ENCODE measurements at places on chromosomes 11 and 22.

DNA sequence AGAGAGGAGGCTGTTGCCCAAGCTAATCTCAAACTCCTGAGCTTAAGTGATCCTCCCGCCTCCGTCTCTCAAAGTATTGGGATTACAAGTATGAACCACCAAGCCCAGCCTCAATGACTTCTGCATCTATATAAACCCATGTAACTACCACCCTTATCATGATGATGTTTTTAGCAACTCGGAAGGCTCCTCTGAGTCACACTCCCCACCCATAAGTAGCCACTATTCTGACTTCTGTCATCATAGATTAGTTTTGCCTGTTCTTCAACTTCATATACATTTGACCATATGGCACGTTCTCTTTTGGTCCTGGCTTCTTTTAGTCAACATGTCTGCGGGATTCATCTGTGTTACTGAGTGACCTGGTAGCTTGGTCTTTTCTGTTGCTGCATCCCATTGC is 6.4 kb upstream of the FOSL1 start:
- H3K36me3 ChIP-seq, result no peaks in the 10 kb centered on the region
- H3K4me3 ChIP-seq, result no peak overlapping the region
- no peak for DNase-seq
- no peak overlapping the region for H3K27ac ChIP-seq

DNA sequence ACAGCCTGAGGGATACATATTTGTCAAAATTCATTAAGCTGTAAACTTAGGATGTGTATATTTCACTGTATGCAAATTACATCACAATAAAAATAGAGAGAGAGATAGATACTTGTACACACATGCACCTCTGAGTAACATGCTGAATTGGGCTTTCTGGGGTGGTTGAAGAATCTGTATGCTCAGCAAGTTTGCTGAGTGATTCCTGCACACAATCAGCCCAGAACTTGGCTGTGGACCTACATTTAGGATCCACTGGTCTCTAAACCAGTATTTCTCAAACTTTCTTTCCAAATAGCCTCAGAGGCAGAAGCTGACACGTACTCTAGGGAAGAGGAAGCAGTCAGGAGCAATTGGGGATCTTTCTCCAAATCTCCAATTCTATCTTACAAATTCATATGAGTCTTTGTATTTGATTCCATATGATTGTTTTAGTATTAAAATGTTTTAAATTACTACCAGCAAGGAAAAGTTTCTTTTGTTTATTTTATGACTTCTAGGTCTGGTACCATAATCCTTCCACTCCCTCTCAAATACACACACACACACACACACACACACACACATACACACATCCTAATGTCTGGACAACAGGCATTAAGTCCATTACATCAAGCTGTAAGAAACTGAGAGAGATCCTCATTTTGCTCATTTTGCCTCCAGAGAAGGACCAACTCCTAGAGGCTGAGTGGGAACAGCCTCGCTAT is 20.0 kb downstream of the SYT13 start:
- H3K4me3 ChIP-seq, result no peak overlapping the region
- H3K27ac ChIP-seq, result no peak overlapping the region
- H3K36me3 ChIP-seq, result no peaks in the 10 kb centered on the region

GRCh38 chr11:12696911-12697581 is 22.8 kb downstream of the TEAD1 start:
- H3K27me3 ChIP-seq, result peaks cover 50% of the 10 kb centered on the region
- H3K27ac ChIP-seq, result no peak overlapping the region
- H3K36me3 ChIP-seq, result no peaks in the 10 kb centered on the region
- no peak overlapping the region for H3K4me3 ChIP-seq
- DNase-seq, result no peak

DNA sequence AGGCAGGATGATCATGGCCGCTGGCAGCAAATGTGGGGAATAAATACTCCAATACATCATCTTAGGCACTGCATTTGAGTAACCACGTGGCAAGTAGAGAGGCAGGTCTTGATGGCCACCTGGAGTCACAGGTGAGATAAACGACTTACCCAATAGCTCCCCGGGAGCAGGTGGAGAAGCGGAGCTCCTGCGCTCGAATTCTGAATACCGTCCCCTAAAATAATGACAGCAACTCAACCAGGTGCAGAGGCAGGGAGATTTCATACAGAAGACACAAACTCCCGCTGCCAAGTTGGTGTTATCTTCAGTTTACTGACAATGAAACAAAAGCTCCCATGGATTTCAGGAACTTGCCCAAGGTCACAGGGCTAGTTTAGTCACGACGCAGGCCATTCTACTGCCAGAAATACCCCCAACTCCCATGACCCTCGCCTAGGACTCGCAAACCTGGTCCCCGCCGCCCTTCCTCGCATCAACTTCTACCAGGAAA is 437 bp downstream of the SLC43A3 start:
- peaks cover 51% of the 10 kb centered on the region for H3K36me3 ChIP-seq
- peak overlapping the region; percentile 91 for H3K27ac ChIP-seq
- H3K27me3 ChIP-seq, result no peaks in the 10 kb centered on the region
- DNase-seq, result no peak

GRCh38 chr11:60500276-60500910 is 7.8 kb downstream of the MS4A12 start:
- no peaks in the 10 kb centered on the region for H3K27me3 ChIP-seq
- H3K4me1 ChIP-seq, result peaks cover 49% of the 10 kb centered on the region
- H3K4me3 ChIP-seq, result no peak overlapping the region
- no peak for DNase-seq
- no peaks in the 10 kb centered on the region for H3K36me3 ChIP-seq
- no peak overlapping the region for H3K27ac ChIP-seq

DNA sequence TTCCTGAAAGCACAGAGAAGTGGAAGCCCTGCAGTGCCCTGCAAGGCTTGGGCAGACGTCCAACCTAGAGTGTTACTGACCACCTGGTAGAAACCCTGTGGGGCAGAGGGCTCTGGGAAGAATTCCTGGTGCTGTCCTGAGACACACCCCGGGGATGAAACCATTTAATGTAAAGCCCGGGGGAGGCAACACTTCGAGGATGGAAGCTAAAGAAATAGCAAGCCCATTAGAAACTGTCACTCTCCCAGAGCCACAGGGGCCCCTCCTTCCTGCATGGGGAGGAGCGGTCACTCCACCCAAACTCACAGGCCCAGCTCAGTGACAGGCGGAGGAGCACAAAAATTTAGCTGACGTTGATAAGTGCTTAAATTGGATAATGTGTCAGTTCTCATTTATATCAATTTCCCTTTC is 57.6 kb downstream of the NRXN2 start:
- H3K27me3 ChIP-seq, result peaks cover 20% of the 10 kb centered on the region
- no peaks in the 10 kb centered on the region for H3K36me3 ChIP-seq
- H3K4me1 ChIP-seq, result no peaks in the 10 kb centered on the region
- H3K4me3 ChIP-seq, result no peak overlapping the region
- no peak for DNase-seq

- H3K27me3 ChIP-seq, result peaks cover 2% of the 10 kb centered on the region
- no peaks in the 10 kb centered on the region for H3K4me1 ChIP-seq
- H3K4me3 ChIP-seq, result no peak overlapping the region
- H3K27ac ChIP-seq, result no peak overlapping the region
- H3K36me3 ChIP-seq, result no peaks in the 10 kb centered on the region
- DNase-seq, result no peak
Measured at GRCh38 chr11:90171359-90171758, 36.9 kb downstream of the NAALAD2 start.

- no peak overlapping the region for H3K27ac ChIP-seq
- peaks cover 19% of the 10 kb centered on the region for H3K4me1 ChIP-seq
- no peaks in the 10 kb centered on the region for H3K36me3 ChIP-seq
Measured at GRCh38 chr22:39776295-39777009, 117.1 kb downstream of the ENTHD1 start.

DNA sequence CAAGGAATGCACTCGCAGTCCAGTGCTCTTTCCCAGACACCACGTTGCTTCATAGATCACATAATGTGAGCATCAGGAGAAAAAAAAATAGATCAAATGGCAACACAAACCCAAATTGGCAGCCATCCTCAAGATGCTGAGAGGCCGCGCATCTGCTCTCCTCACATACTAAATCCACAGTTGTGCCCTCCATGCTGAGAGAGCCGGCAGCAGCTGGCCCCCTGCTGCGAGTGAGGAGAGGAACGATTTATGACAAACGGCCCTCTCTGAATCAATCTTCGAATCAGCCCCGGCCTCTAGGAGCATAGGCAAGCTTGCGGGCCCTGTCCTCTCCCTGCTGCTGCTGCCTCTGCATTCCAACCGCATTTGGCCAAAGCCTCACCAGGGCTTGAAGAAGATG is 159.9 kb upstream of the TENM4 start:
- no peaks in the 10 kb centered on the region for H3K4me1 ChIP-seq
- no peaks in the 10 kb centered on the region for H3K27me3 ChIP-seq
- no peak overlapping the region for H3K4me3 ChIP-seq
- H3K27ac ChIP-seq, result no peak overlapping the region
- DNase-seq, result no peak
- H3K36me3 ChIP-seq, result no peaks in the 10 kb centered on the region

- H3K27ac ChIP-seq, result no peak within 1 kb of the TSS
- no peaks in the 10 kb centered on the region for H3K36me3 ChIP-seq
- DNase-seq, result no peak
- H3K4me3 ChIP-seq, result no peak within 1 kb of the TSS
- H3K27me3 ChIP-seq, result peaks cover 30% of the 10 kb centered on the region
Measured at GRCh38 chr11:101583251-101584128, at the start of gene TRPC6. Gene TRPC6 (minus strand): TSS chr11:101584007. CDS start chr11:101583503, 504 bp downstream.

DNA sequence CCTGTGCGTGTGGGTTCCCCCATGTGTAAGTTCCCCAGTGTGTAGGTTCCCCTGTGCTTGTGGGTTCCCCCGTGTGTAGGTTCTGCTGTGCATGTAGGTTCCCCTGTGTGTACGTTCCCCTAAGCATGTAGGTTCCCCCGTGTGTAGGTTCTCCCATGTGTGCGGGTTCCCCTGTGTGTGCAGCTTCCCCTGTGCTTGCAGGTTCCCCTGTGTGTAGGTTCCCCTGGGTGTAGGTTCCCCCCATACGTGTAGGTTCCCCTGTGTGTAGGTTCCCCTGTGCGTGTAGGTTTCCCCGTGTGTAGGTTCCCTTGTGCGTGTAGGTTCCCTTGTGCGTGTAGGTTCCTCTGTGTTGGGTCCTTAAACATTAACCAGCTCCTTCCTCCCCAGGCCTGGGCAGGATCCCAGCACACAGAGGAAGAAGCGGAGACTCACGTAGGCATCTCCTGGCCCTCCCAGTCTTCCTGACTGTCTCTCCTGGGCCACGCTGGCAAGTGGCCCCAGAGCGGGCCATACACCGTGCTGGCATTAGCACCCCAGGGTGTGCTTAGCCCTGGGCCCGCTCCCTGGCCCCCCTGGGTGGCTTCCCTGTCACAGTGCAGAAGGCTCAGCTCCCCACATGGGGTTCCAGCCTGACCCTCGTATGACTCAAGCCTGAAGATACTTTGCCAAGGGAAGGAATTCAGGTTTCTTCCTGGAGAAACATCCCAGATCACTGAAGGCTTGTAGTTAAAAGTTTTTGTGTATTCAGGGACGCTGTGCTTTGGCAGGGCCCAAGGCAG is 2.8 kb upstream of the GRAMD4 start:
- no peak overlapping the region for H3K27ac ChIP-seq
- H3K4me1 ChIP-seq, result peaks cover 57% of the 10 kb centered on the region
- no peaks in the 10 kb centered on the region for H3K36me3 ChIP-seq

DNA sequence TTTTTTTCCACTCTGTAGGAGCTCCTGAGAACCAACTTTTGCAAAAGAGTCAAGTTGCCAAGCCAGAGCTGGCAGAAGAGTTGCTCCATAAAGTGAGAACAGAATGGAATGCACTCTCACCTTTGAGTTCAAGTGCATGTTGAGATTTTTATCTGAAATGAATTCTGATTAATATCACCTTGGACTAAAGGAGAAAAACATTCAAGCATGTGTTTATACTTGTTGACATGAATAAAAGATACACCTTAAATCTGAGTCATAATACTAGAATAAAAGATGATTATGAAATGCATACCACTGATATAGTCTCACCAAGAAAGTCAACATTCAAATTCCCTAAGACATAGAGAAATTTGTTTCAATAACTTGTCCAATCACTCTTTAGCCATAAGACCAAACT is 37.8 kb downstream of the ARL14EP start:
- H3K27ac ChIP-seq, result no peak overlapping the region
- no peak overlapping the region for H3K4me3 ChIP-seq
- no peak for DNase-seq

GRCh38 chr22:45994491-45995404 is 17.8 kb upstream of the WNT7B start:
- no peak overlapping the region for H3K27ac ChIP-seq
- H3K4me3 ChIP-seq, result no peak overlapping the region
- peaks cover 26% of the 10 kb centered on the region for H3K4me1 ChIP-seq
- H3K36me3 ChIP-seq, result no peaks in the 10 kb centered on the region

GRCh38 chr11:117816151-117816741 is 8.3 kb downstream of the FXYD2 start:
- H3K4me1 ChIP-seq, result peaks cover 70% of the 10 kb centered on the region
- peak overlapping the region; percentile 88 for H3K4me3 ChIP-seq
- peak overlapping the region; percentile 97 for H3K27ac ChIP-seq

DNA sequence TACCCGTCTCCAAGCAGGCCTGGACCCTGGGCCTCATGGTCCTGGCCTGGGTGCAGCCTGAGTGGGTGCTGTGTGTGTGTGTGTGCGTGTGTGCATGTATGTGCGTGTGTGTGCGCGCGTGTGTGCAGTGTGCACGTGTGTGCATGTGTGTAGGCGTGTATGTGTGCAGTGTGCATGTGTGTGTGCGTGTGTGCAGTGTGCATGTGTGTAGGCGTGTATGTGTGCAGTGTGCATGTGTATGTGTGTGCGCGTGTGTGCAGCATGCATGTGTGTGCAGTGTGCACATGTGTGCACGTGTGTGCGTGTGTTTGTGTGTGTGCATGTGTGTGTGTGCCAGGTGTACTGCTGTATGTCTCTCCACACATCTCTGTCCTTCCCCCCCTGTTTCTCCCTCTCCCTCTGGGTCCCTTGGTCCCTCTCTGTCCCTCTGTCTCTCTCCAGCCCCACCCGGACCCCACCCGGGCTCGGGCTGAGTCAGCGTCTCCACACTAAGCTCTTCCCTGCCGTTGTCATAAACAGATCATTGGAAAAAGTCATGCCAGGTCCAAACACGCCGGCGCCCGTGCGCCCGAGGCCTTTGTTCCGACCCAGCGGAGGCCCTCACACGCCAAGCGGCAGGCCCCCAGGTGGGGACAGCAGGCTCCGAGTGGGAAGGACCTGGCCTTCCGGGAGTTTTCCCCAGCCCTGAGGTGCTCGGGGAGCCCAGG is 34.0 kb downstream of the WNT7B start:
- no peaks in the 10 kb centered on the region for H3K36me3 ChIP-seq
- DNase-seq, result no peak
- no peak overlapping the region for H3K27ac ChIP-seq
- peaks cover 16% of the 10 kb centered on the region for H3K4me1 ChIP-seq
- no peaks in the 10 kb centered on the region for H3K27me3 ChIP-seq
- no peak overlapping the region for H3K4me3 ChIP-seq

DNA sequence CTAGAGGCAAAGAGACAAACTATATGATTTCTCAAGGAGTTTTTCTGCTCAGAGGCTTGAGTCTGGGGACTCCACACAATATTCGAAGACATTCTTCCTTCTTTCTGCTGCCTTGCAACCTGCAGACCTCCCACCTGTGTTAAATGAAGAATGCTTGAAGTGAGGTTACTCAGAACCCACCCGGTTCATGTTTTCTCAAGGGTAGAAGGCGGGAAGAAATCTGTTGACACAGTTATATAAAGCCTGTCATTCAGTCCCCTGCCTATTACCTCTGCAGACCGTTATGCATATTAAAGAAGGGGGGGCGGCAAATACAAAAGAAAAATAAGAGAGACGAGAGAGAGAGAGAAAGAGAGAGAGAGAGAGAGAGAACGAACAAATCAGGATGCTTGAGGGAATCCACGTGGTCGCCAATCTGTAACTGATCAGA is 2.2 kb upstream of the KMT2A start:
- no peaks in the 10 kb centered on the region for H3K27me3 ChIP-seq
- no peak for DNase-seq
- H3K36me3 ChIP-seq, result peaks cover 14% of the 10 kb centered on the region
- H3K4me3 ChIP-seq, result peak overlapping the region; percentile 93

GRCh38 chr22:46381142-46381541 is 45.6 kb downstream of the TRMU start:
- no peak overlapping the region for H3K4me3 ChIP-seq
- peaks cover 76% of the 10 kb centered on the region for H3K36me3 ChIP-seq
- H3K27ac ChIP-seq, result no peak overlapping the region
- H3K27me3 ChIP-seq, result no peaks in the 10 kb centered on the region
- DNase-seq, result no peak
